ENCODE measurements at places on chromosomes 4 and X.

- DNase-seq: no peak
These were observed 3.0 kb upstream of the PHOX2B start for GRCh38 chr4:41751449-41752061.

- no peak for DNase-seq
These were observed 138.2 kb downstream of the RNF150 start for GRCh38 chr4:140995058-140995457.

- DNase-seq: peak; percentile 37
These were observed 126.6 kb downstream of the ASB9 start for GRCh38 chrX:15143050-15143824.

- no peak for DNase-seq
These were observed 202.0 kb downstream of the DHX15 start for GRCh38 chr4:24382381-24382780.

GRCh38 chrX:155231163-155231562 is 14.9 kb downstream of the VBP1 start:
- no peak for DNase-seq

DNA sequence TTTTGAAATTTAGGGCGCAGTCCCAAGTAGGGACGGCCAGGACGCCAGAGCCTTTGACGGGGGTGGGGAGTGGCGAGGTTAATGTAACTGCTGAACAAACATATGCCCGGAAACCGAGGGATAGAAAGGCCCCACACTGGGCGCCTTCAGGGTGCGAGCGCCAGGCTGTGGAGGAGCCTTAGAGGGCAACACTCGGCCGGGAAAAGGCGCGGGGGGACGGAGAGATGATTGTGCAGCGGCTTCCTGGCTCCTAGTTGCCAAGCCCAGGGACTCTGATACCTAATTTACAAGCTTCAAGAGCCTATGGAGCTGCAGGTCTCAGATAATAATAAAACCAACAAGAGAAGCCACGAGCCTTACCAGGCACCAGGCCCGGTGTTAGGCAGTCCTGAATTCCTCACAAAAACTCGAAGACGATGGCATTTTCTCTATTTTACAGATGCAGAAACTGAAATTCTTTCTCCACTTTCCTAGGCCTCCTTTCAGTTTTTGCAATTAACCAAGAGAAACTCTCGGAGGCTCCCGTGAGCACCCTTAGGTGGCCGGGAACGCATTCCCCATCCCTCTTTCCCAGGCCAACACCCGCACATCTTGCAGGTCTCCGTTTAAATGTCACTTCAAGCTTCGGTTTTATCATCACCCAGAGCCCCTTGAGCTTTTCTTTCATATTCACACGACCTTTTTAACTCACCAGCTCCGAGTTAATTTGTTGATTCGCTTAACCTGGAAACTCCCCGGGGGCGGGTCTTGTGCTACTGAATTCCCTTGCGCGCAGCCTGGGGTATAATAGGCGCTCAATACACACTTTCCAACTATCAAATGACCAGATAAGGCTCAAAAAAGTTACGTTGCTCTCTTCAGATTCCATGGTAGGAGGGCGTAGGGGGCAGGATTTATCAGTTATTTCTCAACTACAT is 6.4 kb upstream of the GSX2 start:
- no peak for DNase-seq

DNA sequence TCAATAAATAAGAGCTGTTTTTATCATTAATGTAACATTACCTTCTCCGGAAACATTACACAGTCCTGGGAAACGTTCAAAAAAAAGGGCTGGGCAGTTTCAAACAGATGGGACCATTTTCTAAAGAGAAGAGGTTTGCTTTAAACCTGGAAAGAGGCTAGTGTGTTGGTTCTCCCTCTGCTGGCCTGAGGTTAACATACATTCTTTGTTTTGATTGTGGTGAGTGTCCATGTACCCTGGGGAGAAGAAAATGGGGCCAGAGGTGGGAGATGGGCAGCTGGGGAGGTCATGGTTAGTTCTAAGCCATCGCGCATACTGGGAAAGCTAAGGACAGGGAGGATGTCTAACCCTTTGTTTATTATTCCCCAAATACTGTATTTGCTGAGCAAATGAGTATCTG is 194.7 kb downstream of the CPEB2 start:
- DNase-seq: no peak

DNA sequence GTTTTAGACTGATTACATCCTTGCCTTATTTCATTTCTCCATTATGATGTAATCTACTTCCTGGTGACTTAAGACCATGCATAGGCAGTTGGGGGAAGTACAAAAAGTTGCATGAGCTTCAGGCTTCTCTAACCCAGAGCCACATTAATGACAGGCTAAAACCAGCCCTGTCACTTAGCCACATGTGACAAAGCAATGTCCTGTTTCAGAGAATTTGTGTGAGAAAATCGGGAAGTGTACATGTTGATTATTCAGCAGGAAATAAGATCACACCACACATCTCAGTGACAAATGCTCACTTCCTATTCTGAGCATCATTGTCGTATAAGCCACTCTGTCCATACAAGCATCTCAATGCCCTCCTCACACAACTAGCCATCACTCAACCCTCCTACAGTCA is 98.5 kb upstream of the MAGEB16 start:
- no peak for DNase-seq

GRCh38 chrX:149473092-149473491 is 32.0 kb downstream of the IDS start:
- no peak for DNase-seq

- DNase-seq: no peak
These were observed 868.5 kb upstream of the SLIT2 start for GRCh38 chr4:19382993-19383756.

- DNase-seq: no peak
These were observed 49.0 kb upstream of the EGFL6 start for GRCh38 chrX:13520351-13520750.

DNA sequence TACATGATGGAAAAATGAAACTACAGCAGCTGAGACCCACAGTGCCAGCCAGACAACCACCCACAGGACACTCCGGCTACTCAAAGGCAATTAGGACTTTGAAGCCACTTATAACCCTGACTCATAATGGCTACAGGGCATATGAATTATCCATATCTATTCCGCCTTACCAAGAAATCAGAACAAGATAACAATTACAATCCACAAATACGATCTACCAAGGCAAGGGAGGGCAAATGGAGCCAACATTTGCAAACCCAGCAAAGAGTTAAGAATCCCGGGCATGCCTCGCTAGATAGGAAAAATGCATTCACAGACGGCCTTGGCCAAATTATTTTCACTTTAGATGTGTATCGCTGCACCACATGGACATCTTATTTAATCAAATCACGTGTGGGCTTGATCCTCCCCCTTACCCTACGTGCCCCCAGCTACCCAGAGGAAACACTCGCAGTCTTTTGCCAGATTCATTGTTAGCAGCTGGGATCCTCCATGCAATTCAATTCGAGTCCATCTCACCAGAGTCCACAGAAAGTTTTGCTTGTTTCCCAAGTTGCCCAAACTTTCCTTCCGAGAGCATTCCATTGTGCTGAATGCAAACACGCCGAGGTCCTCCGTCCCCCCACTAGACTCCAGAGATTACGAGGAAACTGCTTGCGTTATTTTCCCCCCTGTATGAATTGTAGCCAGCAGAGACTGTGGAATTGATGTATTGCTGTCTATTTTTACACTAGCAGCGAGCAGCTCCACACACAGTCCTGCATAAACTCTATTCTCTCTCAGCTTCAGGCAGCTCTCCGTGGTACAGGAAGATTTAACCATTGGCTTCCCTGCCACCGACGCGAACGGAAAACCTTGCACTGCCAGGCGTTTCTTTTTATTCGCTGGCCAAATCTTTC is 1.2 kb downstream of the PPARGC1A start:
- DNase-seq: peak; percentile 26
